Activated naive CD8-positive, alpha-beta T cell treated with anti-CD3 and anti-CD28 coated beads, Interleukin-2, amount 10 ng/mL, durations not matched to agents 7 days and 5 days (primary cell): ENCODE measurements at places on chromosomes 4 and X.

DNA sequence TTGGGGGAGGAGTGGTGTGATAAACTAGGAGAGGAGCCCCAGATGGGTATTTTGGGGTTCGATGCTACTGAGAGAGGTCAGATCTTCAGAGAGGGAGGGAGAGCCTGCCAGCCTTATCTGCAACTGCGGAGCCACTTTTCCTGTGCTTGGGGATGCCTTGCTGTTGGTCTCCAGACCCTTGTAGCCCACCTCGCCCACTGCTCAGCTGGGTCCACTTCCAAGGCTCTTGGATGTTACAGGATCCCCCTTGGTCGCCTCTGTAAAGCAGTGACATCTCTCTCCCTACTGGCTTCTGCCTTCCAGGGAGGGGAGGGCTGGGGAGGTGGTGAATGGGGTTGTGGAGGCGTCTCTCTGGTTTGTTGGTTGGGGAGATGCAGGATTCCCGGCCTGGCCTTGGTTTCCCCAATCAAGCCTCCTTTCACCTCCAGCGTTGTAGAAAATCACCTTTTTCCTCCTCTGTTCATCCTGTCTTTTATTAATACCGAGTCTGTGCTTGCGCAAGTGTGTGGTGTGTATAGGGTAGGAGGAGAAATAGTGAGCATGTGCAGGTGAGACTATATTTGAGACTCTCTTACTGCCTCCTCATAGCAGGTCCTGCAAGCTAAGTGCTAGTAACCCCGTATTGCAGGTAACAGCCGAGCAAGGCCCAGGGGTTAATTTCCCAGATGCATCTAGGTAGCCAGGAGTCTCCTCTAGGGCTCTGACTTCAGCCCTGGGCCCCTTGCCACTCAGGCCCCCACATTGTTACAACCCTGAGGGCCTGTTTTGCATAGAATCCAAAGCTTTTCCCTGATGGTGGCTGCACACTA is 337.4 kb downstream of the ARHGAP10 start:
- DNase-seq = no peak

- peak; percentile 22 for DNase-seq
Measured at GRCh38 chrX:134718105-134718965, 60.1 kb upstream of the PLAC1 start.

DNA sequence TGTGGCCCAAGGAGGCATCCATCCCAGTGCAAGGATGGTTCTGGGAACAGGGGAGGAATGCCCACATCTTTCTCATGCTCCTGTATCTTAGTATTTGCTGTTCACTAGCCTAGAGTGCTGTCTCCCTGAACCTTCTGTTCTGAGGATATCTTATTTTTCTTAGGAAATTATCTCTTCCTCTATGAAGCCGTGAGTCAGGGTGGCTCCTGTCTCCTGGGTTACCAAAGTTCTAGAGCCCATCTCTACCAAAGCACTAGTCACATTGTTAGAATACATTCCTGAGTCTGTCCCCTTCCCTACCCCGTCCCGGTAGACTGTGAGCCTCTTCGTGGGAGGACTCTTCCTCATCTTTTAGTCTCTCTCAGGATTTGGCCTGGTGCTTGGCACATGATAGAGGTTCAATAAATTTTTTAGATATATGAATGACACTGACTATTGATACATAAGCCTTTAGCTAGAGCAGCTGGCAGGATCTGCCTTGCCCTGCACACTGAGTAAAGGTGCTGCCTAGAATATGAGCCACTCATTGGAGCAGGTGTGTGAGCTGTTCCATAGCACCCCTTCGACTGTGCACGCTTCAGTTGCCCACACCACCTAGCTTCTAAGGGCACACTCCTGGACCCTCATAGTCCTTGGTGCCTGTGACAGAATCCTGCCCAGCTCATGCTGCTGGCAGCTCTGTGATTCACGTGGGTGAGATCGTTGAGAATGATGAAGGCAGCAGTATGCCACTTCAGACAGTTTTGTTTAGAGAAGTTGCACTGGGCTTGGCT is 13.3 kb downstream of the CXCR3 start:
- DNase-seq = no peak

GRCh38 chr4:88097301-88097700 is 61.1 kb downstream of the ABCG2 start:
- DNase-seq = no peak

DNA sequence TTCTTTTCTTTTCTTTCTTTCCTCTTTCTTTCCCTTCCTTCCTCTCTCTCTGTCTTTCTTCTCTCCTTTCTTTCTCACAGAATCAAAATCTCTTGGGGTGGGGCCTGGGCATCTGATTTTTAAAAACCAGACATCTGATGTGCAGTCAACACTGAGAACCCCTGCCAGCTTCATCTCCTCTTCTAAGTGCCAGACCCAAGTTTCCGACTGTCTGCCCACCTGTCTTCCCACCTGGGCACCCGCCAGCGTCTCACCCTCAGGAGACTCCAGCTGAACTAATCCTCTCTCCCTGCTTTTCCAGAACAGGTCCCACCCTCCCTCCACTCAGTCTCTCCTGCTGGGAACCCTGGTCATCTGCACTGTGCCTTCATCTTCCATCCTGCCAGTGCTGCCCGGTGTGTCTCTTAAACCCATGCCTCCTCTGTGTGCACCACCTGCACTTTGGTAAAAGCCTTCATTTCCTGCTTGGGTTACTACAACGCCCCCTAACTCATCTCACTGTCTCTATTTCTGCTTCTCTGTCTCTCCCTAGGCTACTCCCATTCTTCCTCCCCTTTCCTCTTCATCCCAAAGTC is 2.8 kb downstream of the SOD3 start:
- DNase-seq = no peak
